Hepatic stellate cell (primary cell): ENCODE measurements at places on chromosomes 2 and 18.
A peak's percentile ranks its signal among the peaks of the same experiment; 100 is the strongest.

- no peak for DNase-seq
Observed at GRCh38 chr2:238418196-238418998, 8.3 kb upstream of the ASB1 start.

GRCh38 chr2:17156086-17156485 lies 362.2 kb downstream of the RAD51AP2 start:
- no peak for DNase-seq

DNA sequence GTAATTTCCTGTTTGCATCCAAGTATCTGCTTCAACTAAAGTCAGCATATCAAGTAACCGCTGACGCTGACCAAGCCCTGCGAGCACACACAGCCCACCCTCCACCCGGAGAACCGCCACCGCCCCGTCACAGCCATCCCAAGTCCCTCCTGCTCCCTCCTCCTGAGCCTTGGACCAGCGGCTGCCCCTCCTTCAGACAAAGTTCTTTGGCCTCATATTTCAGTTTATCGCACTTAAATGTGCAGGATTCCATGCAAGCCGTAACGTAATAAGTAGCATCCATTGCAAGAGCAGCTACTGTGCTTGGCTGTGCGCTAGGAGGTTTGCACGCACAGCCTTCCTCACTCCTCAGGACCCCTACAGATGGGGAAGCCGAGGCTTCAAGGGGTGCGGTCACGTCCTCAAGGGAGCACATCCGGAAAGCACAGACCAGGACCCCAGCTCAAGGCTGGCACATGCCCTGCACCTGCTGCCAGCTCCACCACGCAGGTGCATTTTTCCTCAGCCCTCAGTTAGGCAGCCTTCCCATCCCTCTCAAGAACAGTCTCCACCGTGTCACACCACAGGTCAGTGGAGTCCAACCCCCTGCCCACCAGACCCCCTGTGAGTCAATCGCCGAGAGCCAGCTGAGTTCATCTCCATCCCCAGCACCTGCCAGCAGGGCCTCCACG lies 17.1 kb downstream of the PXDN start:
- no peak for DNase-seq

- DNase-seq: no peak
Observed at GRCh38 chr18:74463983-74464382, 6.9 kb upstream of the DIPK1C start.

DNA sequence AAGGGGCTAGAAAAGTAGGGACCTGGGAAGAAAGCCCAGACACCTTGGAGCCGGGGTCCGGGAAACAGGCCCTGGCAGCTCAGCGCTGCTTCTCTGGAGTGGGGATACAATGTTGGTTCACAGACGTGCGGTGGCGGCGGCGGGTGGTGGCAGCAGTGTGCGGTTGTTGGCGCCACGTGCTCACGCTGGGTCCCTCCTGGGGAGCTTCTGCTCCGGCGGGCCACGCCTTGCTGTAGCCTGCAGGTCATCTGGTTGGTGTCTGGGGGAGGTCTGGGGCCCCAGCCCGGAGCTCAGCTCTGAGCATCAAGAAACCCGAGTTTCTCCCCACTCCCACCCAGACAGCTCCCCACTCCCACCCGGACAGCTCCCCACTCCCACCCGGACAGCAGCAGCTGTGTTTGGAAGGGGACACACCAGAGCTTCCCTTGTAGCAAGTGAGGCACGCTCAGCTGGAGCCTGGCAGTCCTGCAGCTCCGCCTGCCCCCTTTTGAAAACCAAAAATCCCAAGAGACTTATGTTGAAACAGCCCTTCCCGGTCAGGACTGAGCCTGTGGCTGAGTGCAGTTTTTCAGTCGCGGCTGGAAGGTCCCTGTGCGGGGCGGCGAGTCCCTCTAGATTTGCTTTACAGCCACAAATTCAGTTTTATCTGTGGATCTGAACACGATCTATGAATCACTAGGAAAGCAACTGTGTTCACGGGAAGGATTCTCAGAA lies 46.9 kb downstream of the NFATC1 start:
- DNase-seq: no peak

DNA sequence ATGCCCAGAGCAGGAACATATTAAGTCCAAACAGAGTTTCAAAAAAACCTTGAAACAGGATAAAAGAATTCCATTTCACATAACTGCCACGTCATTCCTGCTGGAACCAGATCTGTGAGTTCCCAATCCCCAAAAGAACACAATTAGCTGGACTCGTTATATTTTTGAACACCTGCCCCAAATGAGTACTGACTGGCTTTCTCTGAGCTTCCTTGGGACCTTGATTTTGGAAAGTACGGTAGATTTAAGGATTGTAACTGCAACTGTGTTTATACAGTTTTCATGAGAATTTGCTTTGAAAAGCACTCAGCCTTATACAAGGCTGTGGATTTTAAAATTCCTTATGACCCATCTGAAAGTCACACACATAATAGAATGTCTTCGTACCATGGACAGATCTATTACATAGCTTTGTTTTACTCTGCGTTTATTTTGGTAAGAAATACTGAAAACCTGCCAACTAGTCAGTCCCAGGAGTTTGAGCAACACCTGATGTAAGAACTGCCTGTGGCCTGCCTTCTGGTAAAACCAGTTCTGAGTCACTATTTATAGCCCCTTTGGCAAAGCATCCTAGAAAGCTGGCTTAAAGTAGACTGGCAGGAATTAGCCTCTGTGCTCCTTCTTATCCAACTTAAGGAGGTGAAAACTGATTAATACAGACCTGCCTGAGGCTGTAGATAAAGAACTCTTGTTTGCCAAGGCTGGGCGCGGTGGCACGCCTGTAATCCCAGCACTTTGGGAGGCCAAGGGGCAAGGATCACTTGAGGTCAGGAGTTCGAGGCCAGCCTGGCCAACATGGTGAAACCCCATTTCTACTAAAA lies 48.1 kb downstream of the MERTK start:
- peak; percentile 17 for DNase-seq

DNA sequence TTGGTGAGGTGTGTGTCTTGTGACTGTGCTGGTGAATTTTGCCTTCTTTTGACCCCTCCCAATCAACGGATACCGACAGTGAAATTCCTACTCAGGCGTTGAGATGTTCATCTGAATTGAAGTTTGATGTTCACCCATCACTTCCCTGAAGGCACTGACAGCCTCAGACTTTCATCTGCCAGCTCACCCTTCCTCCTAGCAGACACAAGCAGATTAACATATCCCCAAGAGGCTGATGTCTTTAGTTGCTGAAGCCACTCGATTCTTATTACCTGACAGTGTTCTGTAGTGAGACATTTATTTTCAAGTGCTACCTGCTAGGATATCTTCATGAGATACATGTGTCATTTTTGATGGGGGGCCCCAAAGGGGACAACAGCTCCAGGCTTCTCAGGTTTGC lies 1330.1 kb upstream of the PIK3C3 start:
- DNase-seq: no peak

DNA sequence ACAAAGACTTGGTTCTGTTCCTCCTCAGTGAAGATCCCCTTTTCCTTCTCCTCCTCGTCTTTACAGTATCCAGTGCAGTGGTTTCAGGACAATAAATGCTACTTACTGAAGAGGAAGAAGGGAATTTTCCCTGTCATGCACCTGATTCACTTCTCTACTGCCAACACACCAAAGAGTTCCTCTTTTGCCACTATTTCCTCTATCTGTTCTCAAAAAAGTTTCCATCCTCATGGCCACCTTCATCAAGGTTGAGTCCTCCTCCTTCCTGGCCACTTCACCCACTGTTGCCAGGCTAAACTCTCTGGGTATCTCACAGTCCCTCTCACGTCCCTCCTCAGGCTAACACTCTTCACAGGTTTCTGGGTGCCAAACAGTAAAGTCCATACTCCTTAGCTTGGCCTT lies 41.7 kb downstream of the PLEKHM3 start:
- no peak for DNase-seq

GRCh38 chr2:182019731-182020130 lies 34.1 kb downstream of the PPP1R1C start:
- no peak for DNase-seq

GRCh38 chr2:127622561-127623387 lies 23.2 kb upstream of the GPR17 start:
- DNase-seq: no peak

- peak; percentile 52 for DNase-seq
Observed at GRCh38 chr2:43605079-43605655, 9.3 kb upstream of the THADA start.

DNA sequence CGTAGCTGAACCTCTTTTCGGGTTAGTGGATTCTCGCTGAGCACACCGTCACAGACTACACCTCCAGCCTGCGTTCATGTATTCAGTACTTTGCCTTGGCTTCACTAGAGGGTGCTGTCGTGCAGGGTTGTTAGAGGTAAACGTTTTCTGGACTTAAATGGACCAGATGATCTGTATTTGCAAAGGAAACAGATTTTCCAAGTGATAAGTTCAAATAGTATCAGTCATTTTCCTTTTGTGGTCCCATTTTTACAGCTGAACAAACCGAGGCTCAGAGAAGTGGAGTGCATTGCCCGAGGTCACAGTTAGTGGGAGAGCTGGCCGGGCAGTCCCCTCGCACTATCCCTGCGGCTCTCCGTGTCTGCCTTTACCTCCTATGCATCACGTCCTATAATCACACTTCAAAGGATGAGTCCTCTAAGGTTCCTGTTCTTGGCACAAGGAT lies 125.9 kb downstream of the MAP4K4 start:
- DNase-seq: no peak

DNA sequence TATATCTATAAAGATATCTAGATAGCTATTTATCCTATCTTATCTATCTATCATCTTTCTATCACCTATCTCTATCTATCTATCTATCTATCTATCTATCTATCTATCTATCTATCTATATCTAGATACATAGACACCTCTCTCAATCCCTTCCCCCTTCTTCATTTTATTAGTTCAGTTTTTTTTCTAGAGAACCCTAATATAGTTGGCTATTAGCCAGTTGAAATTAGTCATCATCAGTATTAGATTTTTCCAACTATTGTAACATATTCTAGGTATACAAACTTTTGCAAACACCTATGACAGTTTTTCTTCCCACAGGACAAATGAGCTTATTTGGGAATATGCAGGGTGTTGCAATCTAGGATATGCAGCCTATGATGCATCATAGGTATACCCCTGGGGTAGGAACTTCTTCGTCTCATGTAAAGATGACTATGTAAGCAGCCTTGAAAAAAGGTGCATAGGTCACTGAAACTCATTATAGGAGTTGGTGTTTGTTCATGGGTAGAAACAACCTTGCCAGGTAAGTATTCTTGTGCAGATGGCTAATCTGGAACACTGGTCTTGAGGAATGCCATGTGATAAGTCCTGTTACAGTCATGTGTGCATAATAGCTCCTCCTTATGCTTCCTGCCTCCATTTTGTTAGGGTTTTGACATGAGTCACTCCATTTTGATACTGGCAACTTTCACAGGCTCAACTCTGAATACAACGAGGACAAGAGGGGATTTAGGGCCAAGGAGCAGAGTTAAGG lies 160.7 kb upstream of the ZSWIM2 start:
- DNase-seq: no peak

GRCh38 chr18:73790587-73790986 lies 357.0 kb downstream of the FBXO15 start:
- no peak for DNase-seq

- DNase-seq: peak; percentile 65
Observed at GRCh38 chr2:200810252-200810997, 1.3 kb upstream of the BZW1 start.

DNA sequence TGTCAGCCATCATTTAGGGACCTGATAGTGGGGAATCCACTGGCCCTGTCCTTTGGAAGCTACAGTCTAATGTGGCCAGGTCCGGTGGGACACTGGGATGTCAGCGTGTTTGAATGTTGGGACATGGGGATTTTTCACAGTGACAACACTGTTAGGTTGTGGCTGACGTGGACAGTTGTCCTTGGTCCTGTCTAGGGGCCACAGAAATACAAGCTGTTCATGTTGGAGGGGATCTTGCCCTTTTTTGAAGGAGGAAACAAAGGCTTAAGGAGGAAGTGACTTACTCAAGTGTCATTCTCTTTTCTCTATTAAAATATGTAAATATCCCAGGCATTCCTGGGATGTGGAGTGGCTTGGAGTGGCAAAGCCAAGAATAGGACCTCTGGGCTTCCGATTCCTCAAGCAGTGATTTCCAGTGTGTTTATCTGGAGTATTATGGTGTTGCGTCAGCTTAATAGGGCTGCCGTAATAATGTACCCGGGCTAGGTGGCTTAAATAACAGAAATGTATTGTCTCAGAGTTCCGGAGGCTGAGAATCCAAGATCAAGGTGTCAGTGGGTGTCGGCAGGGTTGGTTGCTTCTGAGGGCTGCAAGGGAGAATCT lies 8.5 kb downstream of the ACOXL start:
- DNase-seq: no peak

DNA sequence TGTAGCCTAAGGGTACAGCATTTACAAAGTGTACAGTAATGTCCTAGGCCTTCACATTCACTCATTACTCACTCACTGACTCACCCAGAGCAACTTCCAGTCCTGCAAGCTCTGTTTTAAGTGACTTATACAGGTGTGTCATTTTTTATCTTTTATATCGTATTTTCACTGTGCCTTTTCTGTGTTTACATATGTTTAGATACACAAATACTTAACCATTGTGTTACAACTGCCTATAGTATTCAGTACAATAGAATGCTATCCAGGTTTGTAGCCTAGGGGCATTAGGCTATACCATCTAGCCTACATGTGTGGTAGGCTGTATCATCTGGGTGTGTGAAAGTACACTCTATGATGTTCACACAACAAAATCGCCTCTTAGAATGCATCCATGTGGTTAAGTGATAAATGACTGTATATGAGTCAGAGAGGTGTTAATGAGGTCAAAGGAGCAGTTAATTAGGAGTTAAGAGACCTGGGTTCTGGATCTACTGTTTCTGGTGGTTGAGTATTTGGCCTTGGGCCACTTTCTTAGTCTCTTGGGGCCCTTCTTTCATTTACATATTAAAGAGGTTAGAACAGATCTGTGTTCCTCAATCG lies 149.1 kb downstream of the GREB1L start:
- no peak for DNase-seq

DNA sequence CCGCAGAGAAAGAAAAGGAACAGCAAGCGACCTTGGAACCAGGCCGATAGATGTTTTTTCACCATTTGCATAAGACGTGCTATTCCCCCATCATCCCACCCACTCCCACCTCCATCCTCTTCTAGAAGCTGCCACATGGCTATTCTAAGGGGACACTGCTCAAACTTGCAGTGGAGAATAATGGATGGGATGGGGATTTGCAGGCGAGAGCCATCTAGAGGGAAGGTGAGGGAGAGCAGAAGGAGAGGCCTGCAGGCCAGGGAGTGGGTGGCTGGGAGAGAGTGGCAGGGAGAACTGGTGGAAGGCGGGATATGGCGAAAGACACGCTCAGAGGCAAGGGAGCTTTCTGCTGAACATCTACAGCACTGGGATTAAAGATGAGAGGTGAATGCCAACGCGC lies 84.9 kb downstream of the MAPK4 start:
- no peak for DNase-seq

- DNase-seq: no peak
Observed at GRCh38 chr18:23872701-23873550, 141.6 kb upstream of the TTC39C start.

- no peak for DNase-seq
Observed at GRCh38 chr2:7825591-7826312, 856.1 kb upstream of the ID2 start.
